ENCODE measurements at places on chromosomes 3 and 15. TPM values are rescaled to one million over a fixed set of nuclear protein-coding genes. Genes with fewer than 3 reads are reported as not detected.

Gene PPP2R3A
- total RNA-seq = 16.7 TPM

Gene WDR72
- not detected for total RNA-seq

Gene ADGRG7
- not detected for total RNA-seq

Gene CTXN2
- not detected for total RNA-seq

Gene HCN4
- not detected for total RNA-seq

Gene SPATA12
- total RNA-seq = 0.15 TPM

Gene JAGN1
- 35.1 TPM for total RNA-seq

Gene SLC51A
- total RNA-seq = not detected

Gene PAQR5
- total RNA-seq = 7.9 TPM

Gene POPDC2
- 0.15 TPM for total RNA-seq

Measured in smooth muscle cell of trachea (primary cell).